ENCODE measurements at places on chromosomes 3 and 15.

DNA sequence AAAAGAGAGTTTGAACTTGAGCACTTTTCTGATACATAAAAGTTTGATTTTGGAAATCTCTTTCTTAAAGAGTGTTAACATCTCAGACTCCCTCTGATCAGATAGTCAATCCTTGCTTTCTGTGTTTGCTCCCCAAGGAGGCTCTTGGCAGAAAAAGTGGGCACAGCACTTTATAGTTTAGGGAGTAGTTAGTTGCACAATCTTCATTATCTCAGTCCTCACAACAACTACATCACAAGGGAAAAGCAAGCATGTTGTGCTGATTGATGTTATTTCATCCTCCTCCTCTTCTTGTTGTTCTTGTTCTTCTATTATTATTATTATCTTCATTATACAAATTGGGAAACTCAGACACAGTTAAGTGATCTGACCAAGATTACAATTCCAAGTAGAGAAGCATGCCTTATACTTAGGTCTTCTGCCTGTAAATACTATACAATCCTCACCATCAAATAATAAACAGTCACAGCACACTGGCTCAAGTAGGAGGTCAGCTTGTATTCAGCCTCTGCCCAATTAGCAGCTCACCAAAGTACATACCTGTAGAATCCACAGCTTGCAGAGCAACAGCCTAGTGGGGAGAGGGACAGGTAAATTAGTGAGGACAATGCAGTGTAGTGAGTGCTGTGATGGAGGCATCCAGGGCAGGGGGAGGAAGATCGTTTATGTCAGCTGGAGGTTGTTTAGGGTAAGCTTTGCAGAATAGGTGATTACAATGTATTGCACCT is 304.1 kb upstream of the MME start:
- DNase-seq, result no peak

DNA sequence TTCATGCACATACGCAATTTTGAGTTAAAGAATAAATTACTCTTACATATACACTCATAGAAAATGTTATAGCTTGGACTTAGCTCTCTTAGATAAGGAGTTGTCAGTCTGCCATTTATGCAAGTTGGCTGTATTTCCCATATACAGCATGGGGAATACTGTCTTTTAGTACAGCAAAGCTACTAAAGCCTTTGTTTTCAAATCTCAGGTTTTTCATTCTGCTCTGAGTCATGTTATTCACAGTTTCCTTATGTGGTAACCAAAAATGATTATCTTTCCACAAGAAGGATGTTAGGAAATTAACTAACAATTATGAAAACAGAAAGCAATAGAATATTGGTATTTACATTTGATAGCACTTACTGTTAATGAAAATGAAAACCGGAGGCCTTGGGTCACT is 4.3 kb upstream of the TIPARP start:
- DNase-seq, result no peak

DNA sequence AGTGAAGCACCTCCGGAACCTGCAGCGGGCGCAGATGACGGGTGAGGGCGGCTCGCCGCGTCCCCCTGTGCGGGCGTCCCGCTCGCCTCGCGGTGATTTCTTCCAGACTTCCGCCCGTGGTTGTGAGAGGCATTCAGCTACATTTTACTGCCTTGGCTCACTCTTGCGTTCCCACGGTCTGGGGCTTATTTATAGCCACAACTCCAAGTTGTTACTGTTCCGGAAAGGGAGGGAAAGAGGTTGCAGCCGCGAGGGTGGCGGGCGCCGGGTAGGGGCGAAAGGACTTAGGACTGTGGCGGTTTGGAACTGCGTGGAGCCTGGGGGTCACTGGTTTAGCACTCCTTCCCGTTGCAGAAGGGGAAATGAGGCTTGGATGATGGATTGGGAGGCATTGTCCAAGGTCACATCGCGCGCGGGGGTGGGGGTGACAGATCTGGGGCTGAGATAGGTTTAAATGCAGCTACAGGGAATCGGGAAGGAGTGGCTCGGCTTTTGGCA is 1.1 kb downstream of the HES1 start:
- DNase-seq, result no peak

DNA sequence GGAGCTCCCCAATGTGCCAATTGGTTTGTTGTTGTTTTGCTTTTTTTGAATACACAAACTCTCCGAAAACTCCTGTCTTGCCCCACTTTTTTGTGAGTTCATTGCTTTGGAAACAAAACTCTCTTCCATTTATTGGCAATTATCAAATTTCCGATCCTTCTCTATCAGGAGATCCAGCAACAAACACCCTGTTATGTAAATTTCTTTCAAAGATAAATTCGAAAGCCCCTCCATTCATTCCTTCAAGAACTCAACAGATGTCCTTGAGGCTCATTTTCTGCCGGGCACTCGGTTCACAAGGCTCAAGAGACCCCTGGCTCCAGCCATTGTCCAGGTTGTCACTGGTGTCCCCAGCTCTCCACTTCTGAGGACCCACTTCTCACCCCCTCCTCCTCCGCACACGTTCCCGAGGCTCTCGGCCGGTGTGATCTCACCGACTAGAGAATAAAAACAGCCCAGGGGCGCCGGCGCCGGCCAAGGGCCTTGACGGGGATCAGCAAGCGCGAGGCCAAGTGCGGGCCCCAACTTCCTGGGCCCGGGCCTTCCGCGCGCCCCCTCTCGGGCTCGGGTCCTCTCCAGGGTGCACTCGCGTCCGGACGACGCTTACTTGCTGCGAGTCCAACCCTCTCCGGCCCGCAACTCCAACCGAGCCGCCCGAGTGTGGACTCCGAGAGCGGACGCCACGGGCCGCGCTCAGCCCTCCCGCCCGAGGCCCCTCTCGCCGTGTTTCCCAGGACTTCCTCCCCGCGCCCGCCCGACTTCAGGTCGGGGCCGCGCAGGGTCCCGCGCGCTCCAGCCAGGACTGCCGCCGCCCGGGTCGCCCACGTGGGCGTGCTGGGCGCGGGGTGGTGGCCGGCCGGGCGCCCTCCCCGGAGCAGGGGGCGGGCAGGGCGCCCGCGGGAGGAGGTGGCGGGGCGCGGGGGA is 533 bp upstream of the SMAD3 start:
- DNase-seq, result no peak

GRCh38 chr15:65981837-65982626 is 112.7 kb downstream of the RAB11A start:
- DNase-seq, result peak; percentile 42

Data from stimulated activated CD4-positive, alpha-beta T cell treated with anti-CD3 and anti-CD28 coated beads, Interleukin-1b, Interleukin-23, amount 100 ng/mL, for 1 hour (primary cell).